ENCODE measurements at places on chromosomes 12 and 14.

GRCh38 chr12:21860534-21860933 is 80.7 kb downstream of the ABCC9 start:
- no peak for DNase-seq

DNA sequence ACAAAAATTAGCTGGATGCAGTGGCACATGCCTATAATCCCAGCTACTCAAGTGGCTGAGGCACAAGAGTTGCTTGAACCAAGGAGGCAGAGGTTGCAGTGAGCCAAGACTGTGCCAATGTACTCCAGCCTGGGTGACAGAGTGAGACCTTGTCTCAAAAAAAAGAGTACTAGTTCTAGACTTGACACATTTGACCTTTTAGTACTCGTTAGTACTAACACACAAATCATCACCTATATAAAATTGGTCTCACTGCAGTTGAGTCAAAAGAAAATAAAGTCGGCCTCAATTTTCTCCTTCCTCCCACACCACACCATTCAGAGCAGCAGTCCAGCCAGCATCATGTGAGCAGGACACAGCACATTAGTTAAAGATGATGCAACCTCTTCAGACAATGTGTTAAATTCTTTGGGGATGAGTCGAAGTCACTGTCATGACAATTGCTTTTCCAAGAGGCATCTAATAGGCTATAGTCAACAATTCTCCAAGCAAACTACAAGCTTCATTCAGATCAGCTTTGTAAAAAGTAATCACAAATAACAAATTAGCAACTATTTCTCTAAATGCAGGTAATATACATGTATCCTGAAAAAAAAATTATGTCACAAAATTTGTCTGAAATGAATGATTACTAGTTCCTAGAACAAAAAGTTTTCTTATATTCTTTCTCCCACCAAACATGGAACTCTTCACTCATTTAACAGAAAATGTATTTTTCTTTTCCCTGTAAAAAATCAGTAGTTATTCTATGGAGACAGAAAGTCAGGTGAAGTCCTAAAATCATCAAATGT is 55.6 kb downstream of the CLIP1 start:
- peak; percentile 7 for DNase-seq

- DNase-seq: no peak
These were observed 484.3 kb downstream of the NAV3 start for GRCh38 chr12:78315028-78315427.

DNA sequence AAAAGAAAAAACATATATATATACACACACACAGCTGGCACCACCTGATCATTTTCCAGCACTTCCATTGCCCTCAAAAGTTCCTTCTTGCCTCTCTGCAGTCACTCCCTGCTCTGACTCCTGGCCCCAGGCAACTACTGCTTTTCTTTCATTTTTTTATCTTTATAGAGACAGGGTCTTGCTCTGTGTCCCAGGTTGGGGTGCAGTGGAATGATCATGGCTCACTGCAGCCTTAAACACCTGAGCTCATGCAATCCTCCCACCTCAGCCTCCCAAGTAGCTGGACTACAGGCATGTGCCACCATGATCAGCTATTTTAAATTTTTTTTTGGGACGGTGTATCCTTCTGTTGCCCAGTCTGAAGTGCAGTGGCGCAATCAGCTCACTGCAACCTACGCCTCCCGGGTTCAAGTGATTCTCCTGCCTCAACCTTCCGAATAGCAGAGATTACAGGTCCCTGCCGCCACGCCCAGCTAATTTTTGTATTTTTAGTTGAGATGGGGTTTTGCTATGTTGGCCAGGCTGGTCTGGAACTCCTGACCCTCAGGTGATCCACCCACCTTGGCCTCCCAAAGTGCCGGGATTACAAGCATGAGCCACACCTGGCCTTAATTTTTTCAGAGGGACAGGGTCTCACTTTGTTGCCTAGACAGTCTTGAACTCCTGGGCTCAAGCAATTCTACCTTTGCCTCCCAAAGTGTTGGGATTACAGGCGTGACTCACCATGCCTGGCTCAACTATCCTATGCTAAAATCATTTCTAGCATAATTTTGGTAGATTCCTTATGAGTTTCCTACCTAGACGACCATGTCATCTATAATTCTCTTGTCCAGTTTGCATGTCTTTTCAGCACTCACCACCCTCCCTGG is 7.8 kb downstream of the HSP90AA1 start:
- DNase-seq: no peak

- no peak for DNase-seq
These were observed 49.8 kb downstream of the CNTN1 start for GRCh38 chr12:40742041-40742440.

GRCh38 chr14:50067723-50068495 is 48.5 kb downstream of the VCPKMT start:
- DNase-seq: no peak

- DNase-seq: no peak
These were observed 157.1 kb upstream of the GRIN2B start for GRCh38 chr12:14138495-14138894.

- DNase-seq: no peak
These were observed 197.1 kb upstream of the FAR2 start for GRCh38 chr12:28951935-28952334.

GRCh38 chr14:33393231-33393894 is 454.7 kb downstream of the NPAS3 start:
- no peak for DNase-seq

- DNase-seq: no peak
These were observed 5.5 kb upstream of the LMNTD1 start for GRCh38 chr12:25558586-25558985.

DNA sequence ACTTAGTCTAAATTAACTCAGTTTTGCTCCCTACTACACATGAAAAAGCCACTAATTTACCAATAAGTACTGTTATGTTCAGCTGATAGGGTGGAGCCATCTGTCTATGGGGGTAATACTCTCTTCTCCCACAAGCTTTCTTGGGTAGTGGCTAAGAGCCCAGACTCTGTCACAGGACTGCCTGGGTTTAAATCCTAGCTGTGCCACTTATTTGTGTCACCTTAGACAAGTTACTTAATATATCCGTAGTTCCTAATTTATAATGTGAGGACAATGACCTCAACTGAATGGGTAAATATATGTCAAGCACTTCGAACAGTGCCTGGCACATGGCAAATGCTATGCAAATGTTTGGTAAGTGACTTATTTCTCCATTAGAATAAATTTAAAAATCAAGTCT is 185.6 kb downstream of the DACT1 start:
- DNase-seq: no peak

GRCh38 chr14:101135796-101136742 is 232.5 kb upstream of the RTL1 start:
- DNase-seq: no peak

DNA sequence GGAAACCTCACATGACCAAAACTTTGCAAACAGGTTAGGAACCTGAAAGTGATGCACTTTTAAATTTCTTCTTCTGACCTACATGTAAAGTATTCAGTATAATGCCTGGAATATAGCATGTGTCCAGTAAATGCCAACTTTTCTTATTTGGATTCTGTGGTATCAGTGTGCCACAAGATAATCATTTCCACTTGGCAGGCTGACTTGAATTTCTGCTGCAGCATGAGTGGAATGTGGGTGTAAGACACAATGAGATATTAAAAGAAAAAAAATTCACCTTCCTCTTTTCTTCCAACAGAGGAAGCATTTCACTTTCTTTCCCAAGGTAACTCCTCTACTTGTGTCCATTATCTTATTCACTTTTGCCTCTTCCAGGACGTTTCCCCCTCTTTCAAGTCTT is 141.9 kb upstream of the PRKD1 start:
- no peak for DNase-seq

- DNase-seq: no peak
These were observed 25.8 kb upstream of the ACTN1 start for GRCh38 chr14:69004731-69005431.

- no peak for DNase-seq
These were observed 25.5 kb upstream of the COX6A1 start for GRCh38 chr12:120412421-120412820.

DNA sequence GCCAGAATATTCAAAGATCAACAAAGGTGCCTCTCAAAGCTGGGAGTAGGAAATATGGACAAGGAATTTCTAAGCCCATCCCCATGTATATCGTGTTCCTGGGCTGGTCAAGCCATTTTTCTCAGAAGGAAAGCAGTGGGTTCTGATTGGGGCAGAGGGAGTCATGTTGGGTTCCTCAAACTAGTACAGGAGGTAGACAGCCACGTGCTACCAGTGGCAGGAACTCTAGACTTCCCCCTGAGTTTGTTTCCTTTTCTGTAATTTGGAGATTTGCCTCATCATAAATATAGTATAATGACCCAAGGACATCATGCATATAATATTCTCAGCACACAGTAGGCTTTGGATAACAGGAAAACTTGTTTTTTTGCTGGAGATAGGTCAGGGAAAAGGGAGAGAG is 16.4 kb upstream of the PLEKHH1 start:
- DNase-seq: no peak

- DNase-seq: no peak
These were observed 1.1 kb downstream of the SCN8A start for GRCh38 chr12:51592034-51592705.

DNA sequence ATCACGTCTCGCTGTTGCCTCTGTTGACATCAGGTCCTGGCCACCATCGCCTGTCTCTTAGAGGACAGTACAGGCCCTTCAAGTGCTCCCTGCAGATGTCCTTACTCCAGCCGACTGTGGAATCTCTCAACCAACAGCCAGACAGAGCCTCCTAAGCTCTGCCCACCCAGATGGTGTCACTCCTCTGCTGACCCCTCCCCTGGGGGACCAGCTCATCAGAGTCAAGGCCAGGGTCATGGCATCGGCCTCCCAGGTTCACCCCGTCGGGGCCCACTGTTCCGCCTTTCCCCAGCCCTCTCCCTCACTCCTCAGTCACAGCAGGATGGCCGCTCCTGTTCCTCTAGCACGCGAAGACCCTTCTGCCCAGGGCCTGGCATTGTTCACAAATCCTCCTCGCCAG is 157.3 kb upstream of the TMEM132C start:
- DNase-seq: no peak

GRCh38 chr14:68580096-68580645 is 212.7 kb downstream of the ZFP36L1 start:
- peak; percentile 35 for DNase-seq

DNA sequence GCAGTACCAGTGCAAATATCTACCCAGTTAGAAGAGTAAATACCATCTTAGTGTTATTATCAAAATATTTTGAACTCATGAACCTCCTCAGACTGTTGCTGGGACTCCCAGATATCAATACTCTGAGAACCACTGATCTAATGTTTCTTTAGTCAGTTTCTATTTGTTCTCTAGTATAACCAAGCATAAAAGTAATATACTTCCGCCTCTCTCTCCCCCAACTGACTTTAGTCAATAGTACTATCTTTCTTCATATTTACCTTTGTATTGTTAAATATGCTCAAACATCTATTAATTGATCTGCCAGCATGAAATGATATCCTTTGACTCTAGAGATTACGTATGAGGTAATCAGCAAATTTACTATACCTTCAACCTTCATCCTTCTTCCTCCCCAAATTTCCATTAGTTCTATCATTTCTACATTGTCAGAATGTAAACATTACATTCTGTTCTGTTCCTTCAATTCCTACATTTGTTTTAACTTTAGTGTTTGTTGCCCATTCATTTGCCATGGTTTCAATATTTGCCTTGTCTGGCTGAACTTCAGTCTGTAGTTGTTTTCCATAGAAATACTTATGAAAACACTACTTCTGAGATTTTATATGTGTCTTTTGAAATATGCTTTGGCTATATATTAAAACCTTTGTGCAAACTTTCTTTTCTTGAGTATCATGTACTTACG is 192.5 kb upstream of the PDE3A start:
- DNase-seq: no peak

DNA sequence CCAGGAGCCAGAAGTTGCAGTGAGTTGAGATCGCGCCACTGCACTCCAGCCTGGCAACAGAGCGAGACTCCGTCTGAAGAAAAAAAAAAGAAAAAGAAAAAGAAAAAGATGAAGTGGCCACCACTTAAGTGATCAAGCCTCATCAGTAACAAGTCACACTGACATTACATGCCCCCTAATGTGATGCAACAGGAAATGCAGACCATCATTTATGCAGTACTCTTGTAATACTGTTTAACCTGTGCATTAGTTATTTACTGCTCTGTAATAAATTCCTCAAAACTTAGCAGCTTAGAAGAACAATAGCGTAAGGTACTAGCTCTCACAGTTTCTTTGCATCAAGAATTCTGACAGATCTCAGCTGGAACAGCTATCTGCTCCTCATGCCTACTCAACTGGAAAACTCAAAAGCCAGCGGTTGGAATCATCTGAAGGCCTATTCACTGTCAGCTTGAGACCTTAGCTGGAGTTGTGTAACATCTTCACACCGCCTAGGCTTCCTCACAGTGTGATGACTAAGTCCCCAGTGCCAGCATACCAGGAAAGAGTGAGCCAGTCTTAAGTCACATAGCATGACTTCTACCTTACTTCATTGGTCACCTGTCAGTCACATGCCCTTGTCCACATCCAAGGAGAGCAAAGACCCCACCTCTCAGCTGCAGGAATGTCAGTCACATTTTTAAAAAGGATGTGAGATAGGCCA is 31.5 kb downstream of the EPS8 start:
- DNase-seq: no peak

All from left lung (tissue), 14 donors.